ENCODE measurements at places on chromosomes 2 and 18. TPM values are rescaled to one million over a fixed set of nuclear protein-coding genes. Genes with fewer than 3 reads are reported as not detected.

- DNase-seq = no peak
These were observed 52.1 kb downstream of the EEF1B2 start for GRCh38 chr2:206211657-206212255.

GRCh38 chr2:109724533-109725460, 69.3 kb upstream of the RGPD5 start:
- no peak for DNase-seq

DNA sequence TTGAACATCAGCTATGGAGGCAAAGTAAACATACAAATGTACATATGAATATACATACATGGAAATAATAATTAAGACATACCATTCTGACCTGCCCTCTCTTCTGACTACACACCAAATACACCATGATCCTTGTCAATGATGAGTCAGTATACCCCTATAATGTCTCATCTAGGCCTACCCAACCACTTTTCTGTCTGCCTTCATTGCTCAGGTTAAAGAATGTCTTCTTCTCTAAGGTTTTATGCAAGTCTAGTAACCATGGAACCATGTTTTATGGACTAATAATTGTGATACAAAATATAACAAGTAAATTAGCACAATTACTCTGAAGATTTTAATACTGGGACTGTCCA, 128.7 kb downstream of the NCKAP5 start:
- DNase-seq = no peak

The ALPP gene
- not detected for total RNA-seq

DNA sequence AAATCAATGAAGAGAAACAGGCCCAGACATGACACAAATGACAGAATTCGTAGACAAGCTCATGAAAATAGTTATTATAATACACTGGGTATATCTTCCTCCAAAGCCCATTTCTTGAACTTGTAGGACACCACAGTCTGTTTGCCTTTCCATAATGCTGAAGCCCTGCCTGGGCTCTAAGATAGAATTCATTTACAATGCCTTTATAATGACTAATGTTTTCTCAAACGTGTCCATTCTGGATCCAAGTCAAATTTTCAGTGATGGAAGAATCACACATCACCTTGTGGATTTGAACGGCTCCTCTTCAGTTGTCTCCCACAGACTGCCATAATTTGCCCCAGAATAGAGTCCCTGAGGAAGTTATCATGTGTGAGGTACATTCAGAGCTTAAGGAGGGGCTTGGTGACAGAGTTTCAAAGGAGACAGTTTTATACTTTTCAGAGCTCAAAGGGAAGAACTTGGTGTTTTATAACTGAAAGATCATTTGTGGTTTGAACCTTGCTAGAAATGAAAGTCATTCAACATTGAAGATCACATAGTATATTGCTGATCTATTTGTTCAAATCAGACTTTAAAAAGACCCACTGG, 38.2 kb downstream of the CASP8 start:
- no peak for DNase-seq

- DNase-seq = no peak
These were observed 8.2 kb downstream of the ARHGAP25 start for GRCh38 chr2:68742626-68743415.

GRCh38 chr2:54226260-54226659, 29.8 kb downstream of the TSPYL6 start:
- DNase-seq = no peak

GRCh38 chr2:203637471-203638167, 68.8 kb upstream of the CD28 start:
- no peak for DNase-seq

The ZNF638 gene
- total RNA-seq = 79.8 TPM

DNA sequence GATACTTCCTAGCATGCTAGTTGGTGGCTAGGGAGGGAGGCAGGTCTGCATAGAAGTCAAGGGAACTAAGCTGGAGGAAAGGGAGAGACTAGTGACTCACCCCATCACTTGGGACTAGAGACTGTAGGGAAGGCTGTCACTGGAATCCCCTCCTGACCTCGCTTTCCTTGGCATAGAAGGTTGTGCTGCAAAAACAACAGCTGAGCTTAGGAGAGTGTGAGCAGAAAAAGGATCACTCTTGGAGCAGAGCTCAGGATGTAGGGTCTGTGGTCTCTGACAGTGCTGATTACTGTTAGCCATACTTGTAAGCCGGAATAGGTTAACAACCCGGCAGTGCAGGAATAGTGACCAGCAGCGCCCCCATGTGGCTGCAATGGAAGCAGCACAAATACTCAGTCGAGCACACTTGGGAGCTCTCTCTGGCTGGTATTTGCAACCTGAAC, 66.9 kb upstream of the SMAD2 start:
- DNase-seq = peak; percentile 71

DNA sequence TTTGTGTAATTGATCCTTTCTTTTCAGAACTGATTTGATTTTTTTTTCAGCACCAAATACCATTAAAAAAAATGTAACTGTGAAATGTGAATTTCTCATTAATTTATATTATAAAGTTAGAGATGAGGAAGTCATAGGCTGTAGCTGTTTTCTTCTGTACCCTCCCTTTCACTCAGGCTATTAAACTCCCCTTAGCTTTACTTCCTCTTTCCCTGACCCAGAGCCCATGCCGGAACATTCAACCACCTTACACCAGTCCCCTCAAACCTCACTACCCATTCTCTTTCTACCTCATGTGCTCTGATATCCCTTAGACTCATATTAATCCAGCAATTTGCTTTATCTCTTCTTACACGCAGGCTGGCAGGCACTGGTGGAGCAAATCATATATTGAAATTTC, 12.4 kb downstream of the GALNT5 start:
- DNase-seq = no peak

- peak; percentile 42 for DNase-seq
These were observed 50.9 kb downstream of the FBLN7 start for GRCh38 chr2:112189001-112189556.

The SOX11 gene
- not detected for total RNA-seq

The CFC1 gene
- not detected for total RNA-seq

The IL36B gene
- not detected for total RNA-seq

The LYPD6B gene
- not detected for total RNA-seq

The PLGLB1 gene
- 1.1 TPM for total RNA-seq

The SIX2 gene
- not detected for total RNA-seq

Measured in activated CD4-positive, alpha-beta T cell treated with anti-CD3 and anti-CD28 coated beads for 36 hours (primary cell).